ENCODE measurements at places on chromosomes 4 and X. TPM values are rescaled to one million over a fixed set of nuclear protein-coding genes. Genes with fewer than 3 reads are reported as not detected.

GRCh38 chr4:3638080-3638795 is 106.0 kb upstream of the LRPAP1 start:
- peak; percentile 97 for DNase-seq

DNA sequence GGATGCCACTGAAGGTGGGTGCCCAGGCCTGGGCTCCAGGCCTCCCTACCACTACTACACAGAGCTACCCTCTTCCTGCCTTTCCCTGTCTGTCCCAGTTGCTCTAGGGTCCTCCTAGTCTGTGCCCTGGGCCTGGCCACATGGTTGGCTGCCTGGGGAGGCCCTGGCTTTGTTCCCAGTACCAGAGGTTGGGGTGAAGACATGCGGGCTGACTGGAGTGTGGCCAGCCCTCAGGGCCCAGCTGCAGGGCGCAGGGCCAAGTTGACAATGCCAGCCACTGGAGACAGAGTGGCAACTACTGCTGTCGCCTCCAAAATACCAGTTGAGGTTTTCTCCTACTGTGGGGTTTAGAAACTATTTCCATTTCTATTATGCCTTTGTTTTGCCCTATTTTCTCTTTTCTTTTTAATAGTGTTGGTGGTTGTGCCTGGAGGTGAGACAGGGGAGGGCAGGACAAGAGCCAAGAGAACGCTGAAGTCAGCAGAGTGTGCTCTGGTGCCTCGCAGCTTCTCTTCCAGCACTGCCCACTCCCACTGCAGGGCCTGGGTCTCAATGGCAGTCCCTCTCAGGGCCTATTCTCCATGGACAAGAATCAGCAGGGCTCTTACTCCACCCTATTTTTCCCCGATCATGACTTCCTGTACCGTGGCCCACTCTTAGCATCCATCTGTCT is 32.2 kb upstream of the XPNPEP2 start:
- no peak for DNase-seq

- DNase-seq: no peak
These were observed 45.3 kb upstream of the PJA1 start for GRCh38 chrX:69210581-69210980.

GRCh38 chrX:74525116-74525515 is 89.3 kb downstream of the RLIM start:
- peak; percentile 16 for DNase-seq

GRCh38 chr4:60865273-60865672 is 334.9 kb upstream of the ADGRL3 start:
- DNase-seq: no peak

DNA sequence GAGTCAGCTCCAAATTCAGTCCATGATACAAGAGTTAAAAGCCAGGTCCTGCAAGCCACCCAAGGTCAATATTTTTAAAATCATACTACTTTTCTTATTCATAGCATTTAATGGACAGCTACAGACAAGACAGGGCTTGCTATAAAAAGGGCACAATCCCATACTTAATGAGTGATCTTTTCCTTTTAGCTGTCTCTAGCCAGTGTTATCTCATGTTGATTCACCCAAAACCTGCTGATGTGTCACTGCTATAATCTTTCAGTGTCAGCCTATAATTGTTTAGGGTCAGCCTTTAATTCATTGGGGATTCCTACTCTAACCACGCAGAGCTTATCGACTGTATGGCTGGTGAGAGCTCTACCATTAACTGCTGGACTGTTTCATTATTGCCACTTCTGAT is 51.2 kb upstream of the HCCS start:
- DNase-seq: no peak

Gene ERVMER34-1
- total RNA-seq: 0.32 TPM

Gene DRP2
- 2.6 TPM for total RNA-seq

Gene BRS3
- total RNA-seq: not detected

Gene HTRA3
- 1.3 TPM for total RNA-seq

Gene SLC6A8
- total RNA-seq: 12.2 TPM
